Thoracic aorta (tissue), 2 donors: ENCODE measurements at places on chromosomes 6 and 20.

DNA sequence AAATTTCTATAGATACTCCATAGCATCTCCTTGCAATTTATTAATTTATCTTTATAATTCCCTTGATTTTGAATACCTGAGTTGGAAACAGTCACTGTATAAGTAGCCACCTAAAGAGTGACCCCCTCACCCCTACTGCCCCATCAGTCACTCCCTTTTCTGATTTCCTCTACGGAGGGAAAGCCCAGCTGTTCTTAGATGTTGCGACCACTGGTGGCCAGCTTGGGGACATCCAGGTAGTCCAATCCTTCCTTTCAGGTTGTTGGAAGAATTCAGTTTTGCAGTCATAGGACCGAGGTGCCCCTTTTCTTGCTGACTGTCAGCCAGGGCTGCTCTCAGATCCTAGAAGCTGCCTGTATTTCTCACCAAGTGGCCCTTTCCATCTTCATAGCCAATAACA, 87.8 kb downstream of the BMP6 start:
- DNase-seq, result no peak

- peak; percentile 25 for DNase-seq
Measured at GRCh38 chr20:38426006-38426897, 8.9 kb downstream of the SNHG17 start.

GRCh38 chr6:33576668-33577067, 3.4 kb downstream of the BAK1 start:
- DNase-seq, result no peak

DNA sequence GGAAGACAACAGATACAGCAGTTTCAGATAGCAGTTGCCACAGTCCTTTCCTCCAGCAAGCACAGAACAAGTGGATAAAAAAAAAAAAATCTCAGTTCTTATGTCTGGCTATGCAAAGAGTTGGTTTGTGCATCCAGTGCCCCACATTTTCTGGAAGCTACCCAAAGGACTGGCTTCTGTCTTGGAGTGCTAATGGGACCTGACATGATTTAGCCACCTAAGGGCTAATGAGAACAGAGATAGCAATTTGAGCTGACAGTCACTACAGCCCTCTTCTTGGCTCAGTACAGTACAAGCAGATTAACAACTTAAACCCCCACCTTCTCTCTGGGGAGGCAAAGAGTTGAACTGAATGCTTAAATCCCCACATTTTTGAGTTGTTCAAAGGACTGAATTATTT, 976.8 kb downstream of the TBC1D32 start:
- no peak for DNase-seq
